GM12878 (cell line): ENCODE measurements at places on chromosomes 7 and 10. TPM values are rescaled to one million over a fixed set of nuclear protein-coding genes. Genes with fewer than 3 reads are reported as not detected.

- DNase-seq, result no peak
Measured at GRCh38 chr10:62054408-62054807, 152.9 kb downstream of the ARID5B start.

The VPS37D gene
- total RNA-seq, result 0.21 and 0.27 TPM in 2 replicates

The C10orf67 gene
- total RNA-seq, result not detected in 2 replicates

The TMEM273 gene
- total RNA-seq, result 20.9 and 23.5 TPM in 2 replicates

The PSD gene
- total RNA-seq, result 0.16 and 0.56 TPM in 2 replicates
